ENCODE measurements at places on chromosomes 2 and 18. TPM values are rescaled to one million over a fixed set of nuclear protein-coding genes. Genes with fewer than 3 reads are reported as not detected.

DNA sequence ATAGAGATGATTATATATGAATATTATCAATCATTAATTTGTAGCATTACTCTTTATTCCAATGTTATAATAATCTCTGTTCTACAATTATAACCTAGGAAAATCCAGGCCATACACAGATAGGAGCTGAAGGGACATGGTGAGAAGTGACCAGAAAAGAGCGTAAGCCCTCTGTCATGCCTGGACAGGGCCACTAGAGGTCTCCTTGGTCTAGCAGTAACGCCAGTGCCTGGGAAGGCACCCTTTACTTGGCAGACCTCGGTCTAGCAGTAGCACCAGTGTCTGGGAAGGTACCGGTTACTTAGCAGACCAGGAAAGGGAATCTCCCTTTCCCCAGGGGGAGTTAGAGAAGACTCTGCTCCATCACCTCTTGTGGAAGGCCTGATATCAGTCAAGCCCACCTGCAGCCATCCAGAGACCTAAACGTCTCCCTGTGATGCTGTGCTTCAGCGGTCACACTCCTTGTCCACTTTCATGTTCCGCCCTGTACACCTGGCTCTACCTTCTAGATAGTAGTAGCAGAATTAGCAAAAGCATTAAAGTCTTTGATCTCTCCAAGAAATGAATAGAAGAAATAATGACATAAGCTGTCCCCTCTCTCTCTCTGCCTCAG lies 447.5 kb upstream of the FSIP2 start:
- peak; percentile 52 for DNase-seq

- no peak for DNase-seq
These were observed 39.2 kb downstream of the EPAS1 start for GRCh38 chr2:46336283-46336959.

- peak; percentile 77 for DNase-seq
These were observed 7.4 kb downstream of the CTDSP1 start for GRCh38 chr2:218406949-218407618.

- no peak for DNase-seq
These were observed 140.1 kb downstream of the PTGR3 start for GRCh38 chr18:75068682-75069435.

DNA sequence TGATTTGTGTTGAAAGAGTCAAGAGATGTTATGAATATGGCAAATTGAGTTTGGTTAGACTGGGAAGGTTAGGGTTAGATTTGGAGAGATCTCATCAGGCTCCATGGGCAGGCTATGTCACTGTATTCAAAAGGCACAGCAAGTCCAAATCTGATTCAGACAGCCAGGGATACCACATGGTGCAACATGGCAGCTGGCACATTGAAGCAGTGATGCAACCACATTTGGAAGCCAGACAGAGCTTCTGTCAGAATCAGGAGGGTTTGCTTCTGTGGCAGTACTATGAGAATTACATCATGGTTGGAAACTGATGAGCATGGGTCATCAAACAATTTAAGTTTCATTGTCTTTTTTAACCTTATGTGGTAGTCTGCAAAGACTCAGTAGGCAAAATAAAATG lies 772.2 kb downstream of the SUCLG1 start:
- no peak for DNase-seq

GRCh38 chr2:241869087-241869961 lies at the start of gene RTP5:
Gene RTP5, plus strand, starts transcription at chr2:241869729. Its CDS starts 28 bp downstream, at chr2:241869757.
- DNase-seq = no peak

DNA sequence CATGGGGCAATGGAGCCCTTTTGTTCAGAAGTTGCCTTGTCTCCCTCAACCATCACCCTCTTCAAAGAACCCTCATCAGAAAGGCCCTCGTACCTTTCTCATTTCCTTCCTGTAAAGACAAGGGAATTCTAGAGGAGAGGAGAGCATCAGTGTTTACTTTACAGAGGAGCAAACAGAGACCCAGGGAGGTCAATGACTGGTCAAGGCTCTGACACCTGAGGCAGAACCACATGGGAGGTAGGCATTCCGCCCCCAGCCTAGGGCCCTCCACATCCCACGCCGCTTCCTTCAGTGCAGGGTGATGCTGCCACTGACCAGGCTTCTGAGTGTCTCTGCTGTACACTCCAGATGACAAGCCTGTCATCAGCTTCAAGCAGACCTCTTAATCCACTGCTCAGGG lies 104.7 kb downstream of the NRP2 start:
- no peak for DNase-seq

- no peak for DNase-seq
These were observed 114.4 kb downstream of the CTNNA2 start for GRCh38 chr2:79627237-79627636.

- no peak for DNase-seq
These were observed 62.1 kb downstream of the LRRTM1 start for GRCh38 chr2:80242355-80242910.

DNA sequence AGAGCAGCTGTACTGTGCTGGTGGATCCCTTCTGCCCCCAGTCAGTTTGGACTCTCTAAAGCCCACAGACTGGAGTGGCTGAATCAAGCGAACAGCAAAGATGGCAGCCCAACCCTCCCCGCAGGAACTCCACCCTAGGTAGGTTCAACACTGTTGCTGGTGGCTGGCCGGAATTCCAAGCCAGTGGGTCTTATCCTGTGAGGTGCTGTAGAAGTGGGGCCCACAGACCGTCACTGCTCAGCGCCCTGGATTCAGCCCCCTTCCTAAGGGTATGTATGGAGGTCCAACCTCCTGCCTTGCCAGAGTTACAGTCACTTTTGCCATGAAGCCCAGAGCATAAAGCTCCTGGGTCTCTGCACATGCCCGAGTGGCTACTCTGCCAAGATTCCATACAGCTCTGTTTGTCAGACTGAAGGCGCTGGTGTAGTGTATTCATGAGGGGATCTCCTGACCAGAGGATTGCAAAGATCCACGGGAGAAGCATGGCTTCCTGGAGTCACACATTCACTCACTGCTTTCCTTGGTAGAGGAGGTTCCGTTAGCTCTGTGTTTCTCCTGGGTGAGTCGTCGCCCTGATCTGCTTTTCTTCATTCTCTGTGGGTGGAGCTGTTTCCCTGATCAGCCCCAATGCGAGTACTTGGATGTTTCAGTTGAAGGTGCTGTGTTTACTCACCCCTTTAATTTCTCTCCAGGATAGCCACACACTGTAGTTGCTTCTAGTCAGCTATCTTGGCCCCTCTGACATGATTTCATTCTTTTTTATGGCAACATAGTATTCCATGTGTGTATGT lies 293.6 kb upstream of the THUMPD2 start:
- no peak for DNase-seq

DNA sequence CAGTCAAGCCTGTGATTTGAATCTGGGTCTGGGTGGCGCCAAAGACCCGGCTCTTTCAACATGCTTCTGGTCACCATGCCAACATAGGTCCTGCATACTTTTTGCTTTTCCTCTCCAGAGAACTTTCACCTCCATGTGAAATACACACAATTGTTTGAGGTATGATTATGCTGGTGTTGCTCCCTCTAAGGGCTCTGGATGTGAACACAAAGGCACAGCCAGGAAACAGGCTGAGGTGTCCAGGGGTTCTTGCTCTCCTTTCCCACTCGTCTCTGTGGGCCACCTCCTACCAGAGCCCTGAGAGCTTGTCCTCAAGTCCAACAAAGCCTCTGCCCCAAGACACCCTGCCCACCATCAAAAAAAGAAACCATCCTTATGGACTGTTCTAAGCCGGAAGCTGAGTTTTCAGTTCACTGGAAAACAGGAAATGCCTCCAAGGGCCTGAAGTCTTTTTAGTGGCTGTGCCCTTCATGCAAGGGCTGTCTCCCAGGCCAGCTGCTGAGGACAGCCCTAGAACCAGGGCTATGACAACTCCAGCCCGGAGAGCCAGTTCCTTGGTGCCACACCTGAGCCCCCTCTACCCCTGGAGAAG lies 100.2 kb upstream of the EPAS1 start:
- DNase-seq = no peak

DNA sequence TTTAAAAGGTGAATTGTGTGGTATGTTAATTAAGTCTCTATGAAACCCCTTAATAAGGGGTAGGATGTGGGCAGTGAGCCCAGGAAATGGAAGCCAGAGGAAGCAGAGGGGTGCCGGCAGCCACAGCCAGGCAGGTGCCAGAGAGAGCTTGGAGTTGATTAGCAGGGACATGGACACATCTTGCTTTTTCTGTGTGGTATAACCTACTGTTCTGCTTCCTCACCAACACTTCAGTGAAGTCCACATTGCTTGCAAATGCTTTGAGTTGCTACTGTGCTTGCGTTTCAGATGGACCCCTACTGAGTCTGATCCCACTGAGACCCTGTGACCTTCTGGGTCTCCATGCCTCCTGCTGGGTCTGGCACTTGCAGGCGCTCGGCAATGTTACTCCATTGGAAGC lies 30.3 kb upstream of the ARHGEF4 start:
- DNase-seq = no peak

GRCh38 chr2:230134496-230135129 lies 65.9 kb upstream of the SLC16A14 start:
- DNase-seq = no peak

DNA sequence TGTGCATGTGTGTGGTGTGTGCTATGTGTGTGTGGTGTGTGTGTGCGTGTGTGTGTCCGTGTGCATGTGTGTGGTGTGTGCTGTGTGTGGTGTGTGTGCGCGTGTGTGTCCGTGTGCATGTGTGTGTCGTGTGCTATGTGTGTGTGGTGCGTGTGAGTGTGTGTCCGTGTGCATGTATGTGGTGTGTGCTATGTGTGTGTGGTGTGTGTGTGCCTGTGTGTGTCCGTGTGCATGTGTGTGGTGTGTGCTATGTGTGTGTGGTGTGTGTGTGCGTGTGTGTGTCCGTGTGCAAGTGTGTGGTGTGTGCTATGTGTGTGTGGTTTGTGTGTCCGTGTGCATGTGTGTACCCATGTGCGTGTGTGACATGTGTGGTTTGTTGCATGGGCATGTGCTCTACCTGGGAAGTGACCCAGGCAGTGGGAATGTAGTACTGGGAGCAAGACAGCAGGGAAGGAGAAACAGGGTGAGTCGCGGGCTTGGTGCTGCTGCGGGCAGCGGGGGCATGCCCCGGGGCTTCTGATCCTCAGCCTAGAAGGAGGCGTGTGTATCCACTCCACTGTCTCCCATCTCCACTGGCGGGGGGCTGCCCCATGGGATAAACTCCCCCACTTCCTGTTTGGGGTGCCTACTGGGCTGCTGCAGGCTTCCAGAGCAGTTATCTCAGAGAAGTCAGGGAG lies 7.6 kb upstream of the OTOS start:
- DNase-seq = no peak

DNA sequence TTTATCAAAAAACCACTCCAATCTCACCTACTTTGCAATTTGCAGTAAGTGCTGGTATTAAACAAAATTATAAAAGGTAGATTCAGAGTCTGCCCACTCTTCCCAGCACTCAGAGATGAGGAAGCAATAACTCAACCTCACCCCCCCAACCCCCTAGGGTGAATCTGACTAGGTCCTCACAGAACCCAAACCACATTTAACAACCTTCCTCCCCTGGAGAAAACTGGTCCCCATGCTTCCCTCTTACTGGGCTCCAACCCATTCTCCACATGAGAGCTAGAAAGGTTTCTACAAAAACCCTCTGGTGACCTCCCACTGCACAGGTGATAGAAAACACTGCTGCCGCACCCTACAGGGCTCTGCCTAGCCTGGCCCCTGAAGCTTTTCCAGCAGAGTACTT lies 40.5 kb upstream of the BMP10 start:
- DNase-seq = no peak

- DNase-seq = no peak
These were observed 364.7 kb downstream of the XIRP2 start for GRCh38 chr2:167253025-167253424.

DNA sequence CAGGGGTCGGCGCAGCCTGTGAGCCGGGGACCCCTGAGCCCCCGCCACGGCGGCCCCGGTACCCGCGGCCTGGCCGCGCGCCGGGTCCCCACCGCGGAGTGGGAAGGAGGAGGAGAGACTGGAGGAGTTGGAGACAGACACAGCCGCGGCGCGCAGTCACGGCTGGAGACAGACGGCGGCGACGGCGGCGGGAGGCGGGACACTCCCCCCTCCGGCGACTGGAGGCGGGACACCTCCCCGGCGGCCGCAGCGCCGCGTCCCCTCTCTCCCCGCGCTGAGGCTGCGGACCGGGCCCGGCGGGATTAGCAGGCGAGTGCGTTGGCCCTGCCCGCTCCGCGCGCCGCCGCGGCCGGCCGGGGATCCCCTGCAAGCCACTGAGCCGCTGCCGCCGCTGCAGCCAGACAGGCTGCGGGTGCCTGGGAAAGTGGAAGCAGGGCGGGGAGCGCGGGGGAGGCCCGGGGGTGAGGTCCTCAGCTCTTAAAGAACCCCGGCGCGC lies 1.0 kb upstream of the LDLRAD4 start:
- peak; percentile 61 for DNase-seq

DNA sequence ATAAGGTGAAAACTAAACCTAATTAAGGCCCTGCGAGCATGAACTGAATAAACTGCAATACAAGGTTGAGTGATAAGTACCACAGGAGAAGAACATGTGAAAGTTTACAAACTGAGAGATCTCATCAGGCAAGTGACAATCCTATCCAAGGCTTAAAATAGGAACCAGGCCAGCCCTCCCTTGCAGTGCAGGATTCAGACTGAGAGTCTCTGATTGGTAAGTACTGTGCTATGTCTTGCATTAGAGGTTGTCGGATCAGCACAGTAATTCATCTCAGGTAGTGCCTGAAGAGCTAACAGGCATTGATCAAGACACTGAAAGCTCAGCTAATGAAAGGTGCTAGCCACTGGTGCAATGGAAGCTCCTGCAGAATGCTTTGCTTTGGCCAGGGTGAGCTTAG lies 801.7 kb upstream of the ID2 start:
- DNase-seq = no peak

DNA sequence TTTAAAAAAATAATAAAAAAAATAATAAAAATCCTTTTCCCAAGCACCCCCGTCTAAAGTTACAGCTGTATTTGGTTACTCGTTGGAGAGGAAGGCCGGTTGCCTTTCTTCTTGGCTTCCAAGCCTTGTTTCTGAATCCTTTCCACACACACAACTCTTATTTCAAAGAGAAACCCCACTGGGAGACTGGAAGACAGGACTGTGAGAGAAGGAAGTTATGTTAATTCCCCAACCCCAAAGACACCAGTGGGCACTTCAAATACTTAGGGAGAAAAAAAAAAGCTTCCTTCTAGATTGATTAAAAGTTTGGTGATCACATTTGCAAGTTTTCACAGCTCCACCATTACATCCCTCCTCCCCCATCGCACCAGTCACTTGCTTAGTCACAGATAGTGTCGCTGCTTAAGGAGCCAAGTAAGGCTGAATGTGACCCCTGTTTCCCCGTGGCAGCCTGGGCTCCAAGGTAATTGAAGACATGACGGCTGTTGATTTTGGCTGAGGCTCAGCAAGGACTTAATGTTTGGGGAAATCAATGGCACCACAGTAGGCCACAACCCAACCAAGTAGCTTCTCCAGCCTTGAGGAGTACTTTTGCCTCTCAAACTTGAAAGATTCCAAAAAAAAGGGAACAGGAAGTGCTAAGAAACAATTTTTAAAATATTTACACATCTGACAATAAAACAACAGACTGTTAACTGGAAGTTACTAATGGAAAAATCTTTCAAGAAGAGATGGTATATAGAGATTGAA lies 40.8 kb upstream of the FRZB start:
- DNase-seq = no peak

Gene OXER1
- 3.1 TPM for total RNA-seq

Gene GALR1
- not detected for total RNA-seq

Gene PLCD4
- total RNA-seq = 3.9 TPM

Gene PJVK
- 5.8 TPM for total RNA-seq

Gene DIPK1C
- not detected for total RNA-seq

Gene CCDC178
- 1.9 TPM for total RNA-seq

Gene CYP27C1
- 0.73 TPM for total RNA-seq

Gene DGUOK
- total RNA-seq = 63.3 TPM

Gene SUMO1
- total RNA-seq = 83.7 TPM

Gene RNF144A
- 15.2 TPM for total RNA-seq

Gene ACTG2
- 918 TPM for total RNA-seq
